ENCODE measurements at places on chromosomes 5 and 9.

- no peak for DNase-seq
Observed at GRCh38 chr9:81652058-81652687, 37.2 kb downstream of the TLE1 start.

- no peak for DNase-seq
Observed at GRCh38 chr5:156421798-156422197, 94.8 kb downstream of the SGCD start.

- DNase-seq: no peak
Observed at GRCh38 chr9:110081395-110081794, 126.6 kb downstream of the C9orf152 start.

DNA sequence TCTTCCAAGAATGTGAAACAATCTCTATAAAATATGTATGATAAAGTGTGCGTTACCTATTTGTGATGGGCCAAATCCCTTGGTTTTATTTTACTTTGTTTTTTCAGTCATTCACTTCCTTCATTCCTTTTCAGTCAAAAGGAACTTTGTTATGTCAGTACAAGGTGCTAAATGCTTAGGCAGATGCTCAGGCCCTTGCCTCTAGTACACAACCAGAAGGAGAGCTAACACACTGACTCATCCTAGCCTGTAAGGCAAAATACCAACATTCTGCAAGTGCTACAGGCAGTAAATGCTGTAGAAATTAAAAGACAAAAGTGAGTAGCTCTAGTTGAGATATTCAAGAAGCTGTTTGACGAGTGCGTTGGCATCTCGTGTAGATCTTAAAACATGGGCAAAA, 49.4 kb downstream of the TRPM6 start:
- no peak for DNase-seq

GRCh38 chr9:10268531-10269485, 344.0 kb downstream of the PTPRD start:
- DNase-seq: peak; percentile 24

GRCh38 chr5:59041355-59041754, 458.5 kb downstream of the RAB3C start:
- DNase-seq: no peak

DNA sequence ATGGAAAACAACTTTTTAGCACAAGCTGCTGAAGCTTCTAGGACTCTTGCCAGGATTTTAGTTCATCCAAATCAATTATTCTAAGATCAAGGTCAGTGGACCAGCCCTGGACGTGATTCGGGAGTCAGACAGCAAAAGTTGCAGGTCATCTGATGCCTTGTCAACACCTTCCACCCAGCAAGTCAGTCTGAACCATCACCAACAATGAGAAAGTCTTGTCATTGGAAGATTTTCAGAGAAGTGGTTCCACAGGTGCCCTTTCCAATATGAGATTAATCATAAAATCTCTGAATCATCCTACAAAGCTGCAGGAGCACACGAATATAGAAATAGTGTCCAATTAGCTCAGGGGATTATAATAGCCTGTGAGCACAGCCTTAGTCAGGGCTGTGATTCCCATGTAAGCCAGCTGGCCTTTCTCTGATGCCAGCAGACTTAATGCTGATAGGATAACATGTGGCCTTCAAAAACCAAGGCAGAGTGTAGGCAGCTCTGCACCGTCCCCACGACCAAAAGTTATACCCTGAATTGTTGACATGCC, 445.0 kb upstream of the TRPC7 start:
- no peak for DNase-seq

- DNase-seq: no peak
Observed at GRCh38 chr5:54220230-54221040, 89.9 kb downstream of the ARL15 start.

DNA sequence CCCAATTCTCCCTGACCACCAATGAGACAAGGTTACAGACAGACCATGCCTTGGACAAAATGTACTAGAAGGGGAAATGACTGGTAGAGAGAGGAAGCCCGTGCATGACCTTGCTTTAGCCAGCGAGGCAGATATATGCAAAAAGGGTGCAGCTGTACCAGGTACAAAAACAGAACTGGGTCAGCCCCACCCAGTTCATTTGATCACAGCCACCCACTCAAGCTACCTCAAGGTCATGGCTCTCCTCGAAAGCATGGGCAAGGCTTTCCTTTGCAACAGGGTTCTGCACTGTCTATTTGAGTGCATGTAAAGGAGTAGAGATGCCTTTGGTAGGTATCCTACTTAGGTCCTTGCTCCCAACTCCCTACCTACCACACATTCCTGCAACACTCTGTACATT, 33.3 kb downstream of the TLE1 start:
- DNase-seq: no peak

DNA sequence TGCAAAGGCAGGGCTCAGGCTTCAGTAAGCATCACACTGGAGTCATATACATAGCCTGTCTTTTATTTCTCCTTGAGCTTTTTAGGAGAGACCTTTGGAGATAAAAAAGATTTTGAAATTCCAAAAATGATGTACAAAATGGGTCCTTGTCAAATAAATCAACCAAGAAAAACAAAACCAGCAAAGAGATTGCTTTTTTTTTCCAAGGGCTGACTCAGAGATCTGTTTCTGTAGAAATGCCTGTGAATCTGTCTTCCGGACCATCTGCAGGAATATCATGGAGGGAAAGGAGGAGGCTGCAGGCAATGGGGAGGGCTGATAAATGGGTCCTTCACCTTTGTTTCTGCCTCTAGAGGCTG, 77.4 kb downstream of the SLIT3 start:
- DNase-seq: no peak

Measured in C1 segment of cervical spinal cord (tissue), 14 donors.